ENCODE measurements at places on chromosomes 2 and 18.
A peak's percentile ranks its signal among the peaks of the same experiment; 100 is the strongest.

DNA sequence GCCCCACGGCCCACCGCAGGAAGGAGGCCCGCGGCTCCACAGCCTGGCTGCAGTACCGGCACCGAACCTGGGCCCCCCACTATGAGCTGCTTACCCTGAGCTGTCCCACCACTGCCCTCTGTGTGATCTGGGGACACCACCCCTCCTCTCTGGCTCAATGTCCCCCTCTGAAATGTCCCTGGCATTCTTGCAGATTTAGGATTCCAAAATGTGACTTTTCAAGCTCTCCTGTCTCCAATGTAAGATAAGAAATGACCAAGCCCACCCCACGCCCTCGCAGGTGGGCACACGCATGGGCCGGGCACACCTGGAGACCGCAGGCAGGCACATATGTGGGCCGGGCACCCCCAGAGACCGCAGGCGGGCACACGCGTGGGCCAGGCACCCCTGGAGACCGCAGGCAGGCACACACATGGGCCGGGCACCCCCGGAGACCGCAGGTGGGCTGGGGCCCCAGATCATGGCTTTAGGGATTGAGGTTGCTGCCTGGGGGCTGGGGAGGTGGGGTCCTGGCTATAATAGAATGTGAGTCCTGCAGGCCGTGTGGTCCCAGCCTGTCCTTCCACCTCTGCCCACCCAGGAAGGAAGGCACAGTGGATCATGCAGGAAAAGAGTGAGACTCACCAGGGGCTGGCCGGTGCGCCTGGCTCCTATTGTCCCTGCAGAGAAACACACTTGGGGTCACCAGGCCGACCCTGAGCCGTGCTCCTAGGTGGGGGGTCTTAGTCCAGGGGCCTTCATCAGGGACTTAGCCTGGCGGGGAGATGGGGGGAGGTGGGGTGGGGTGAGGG, 7.2 kb downstream of the PDCD1 start:
- DNase-seq = no peak

DNA sequence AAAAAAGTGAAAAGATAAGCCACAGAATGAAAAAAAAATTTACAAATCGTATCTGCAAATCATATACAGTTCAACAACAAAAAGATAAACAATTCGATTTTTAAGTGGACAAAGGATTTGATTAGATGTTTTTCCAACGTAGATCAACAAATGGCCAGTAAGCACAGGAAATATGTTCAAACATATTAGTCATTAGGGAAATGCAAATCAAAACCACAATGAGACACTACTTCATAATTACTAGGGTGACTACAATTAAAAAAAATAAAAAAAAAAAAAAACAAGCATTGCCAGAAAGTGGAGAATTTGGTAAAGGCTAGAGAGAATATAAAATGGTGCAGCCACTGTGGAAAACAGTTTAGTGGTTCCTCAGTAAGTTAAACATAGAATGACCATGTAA, 38.3 kb upstream of the RNU4ATAC start:
- no peak for DNase-seq

- peak; percentile 85 for DNase-seq
Observed at GRCh38 chr2:43519643-43520221, 76.1 kb downstream of the THADA start.

- DNase-seq = no peak
Observed at GRCh38 chr2:25279091-25279651, 62.6 kb downstream of the DNMT3A start.

DNA sequence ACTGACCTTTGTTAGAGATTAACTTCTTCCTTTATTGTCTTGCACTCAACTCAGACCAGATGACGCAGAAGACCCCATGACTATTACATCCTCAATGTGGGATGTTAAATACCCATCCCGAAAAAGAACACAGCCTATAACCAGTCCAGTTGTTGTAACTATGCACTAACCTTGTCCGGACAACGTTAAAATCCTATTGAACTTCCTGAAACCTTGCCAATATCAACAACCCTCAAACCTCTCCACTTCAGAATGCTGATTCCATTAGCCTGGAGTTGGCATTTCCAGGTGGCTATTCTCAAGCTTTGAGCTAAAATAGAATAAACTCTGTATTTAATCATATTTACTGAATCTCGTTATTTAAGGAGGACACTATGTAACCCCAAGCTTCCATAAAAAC, 13.6 kb downstream of the NMS start:
- DNase-seq = no peak
